ENCODE measurements at places on chromosomes 4 and X.
A peak's percentile ranks its signal among the peaks of the same experiment; 100 is the strongest.

- no peak for DNase-seq
Measured at GRCh38 chr4:23788027-23788426, 101.8 kb downstream of the PPARGC1A start.

GRCh38 chrX:49174723-49175122, 3.0 kb downstream of the PLP2 start:
- DNase-seq: no peak

GRCh38 chrX:46876901-46877300, 35.3 kb upstream of the JADE3 start:
- no peak for DNase-seq

GRCh38 chr4:151198748-151199147, 78.2 kb upstream of the PRSS48 start:
- no peak for DNase-seq

GRCh38 chr4:156472624-156473023, 499.0 kb downstream of the PDGFC start:
- DNase-seq: no peak

- DNase-seq: no peak
Measured at GRCh38 chrX:153774576-153775292, 6.1 kb upstream of the SRPK3 start.

- DNase-seq: no peak
Measured at GRCh38 chr4:101028886-101029285, 318.4 kb downstream of the PPP3CA start.

DNA sequence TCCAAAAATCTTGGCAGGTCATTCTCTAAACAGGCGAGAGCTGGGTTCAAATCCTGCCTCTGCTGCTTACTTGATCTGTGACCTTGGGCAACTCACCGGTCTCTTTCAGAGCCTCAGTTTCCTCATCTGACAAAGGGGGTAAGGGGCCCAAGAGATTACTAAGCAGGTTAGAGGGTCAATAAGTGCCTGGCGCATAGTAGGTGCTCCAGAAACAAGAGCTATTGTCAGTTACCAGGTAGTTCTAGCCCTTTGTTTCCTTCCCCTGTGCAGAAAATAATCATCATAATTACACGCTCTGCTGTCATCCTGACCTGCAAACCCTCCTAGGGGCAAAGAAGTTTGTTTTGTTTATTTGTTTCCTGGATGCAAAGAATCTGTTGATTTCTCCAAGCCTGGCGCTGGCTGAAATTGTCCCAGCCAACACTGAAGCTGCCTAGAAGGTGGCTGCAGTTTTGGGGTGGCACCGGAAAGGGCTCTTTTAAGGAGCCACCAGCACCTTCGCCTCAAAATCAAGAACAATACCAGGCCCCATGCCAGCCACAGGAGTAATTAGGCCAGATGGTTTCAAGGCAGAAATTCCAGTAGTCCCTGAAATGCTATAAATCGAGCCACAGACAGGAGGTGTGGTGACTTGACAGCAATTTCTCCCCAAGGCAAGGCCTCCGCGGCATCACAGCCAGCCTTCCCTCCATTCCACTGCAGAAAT, 10.2 kb upstream of the KIAA0232 start:
- no peak for DNase-seq

GRCh38 chrX:19639813-19640462, 124.6 kb upstream of the MAP3K15 start:
- DNase-seq: no peak

GRCh38 chrX:30141966-30142365, 73.4 kb upstream of the MAGEB2 start:
- DNase-seq: peak; percentile 0

- DNase-seq: no peak
Measured at GRCh38 chr4:88870428-88870827, 172.8 kb upstream of the NAP1L5 start.

- DNase-seq: no peak
Measured at GRCh38 chr4:114535725-114536124, 62.9 kb upstream of the UGT8 start.

DNA sequence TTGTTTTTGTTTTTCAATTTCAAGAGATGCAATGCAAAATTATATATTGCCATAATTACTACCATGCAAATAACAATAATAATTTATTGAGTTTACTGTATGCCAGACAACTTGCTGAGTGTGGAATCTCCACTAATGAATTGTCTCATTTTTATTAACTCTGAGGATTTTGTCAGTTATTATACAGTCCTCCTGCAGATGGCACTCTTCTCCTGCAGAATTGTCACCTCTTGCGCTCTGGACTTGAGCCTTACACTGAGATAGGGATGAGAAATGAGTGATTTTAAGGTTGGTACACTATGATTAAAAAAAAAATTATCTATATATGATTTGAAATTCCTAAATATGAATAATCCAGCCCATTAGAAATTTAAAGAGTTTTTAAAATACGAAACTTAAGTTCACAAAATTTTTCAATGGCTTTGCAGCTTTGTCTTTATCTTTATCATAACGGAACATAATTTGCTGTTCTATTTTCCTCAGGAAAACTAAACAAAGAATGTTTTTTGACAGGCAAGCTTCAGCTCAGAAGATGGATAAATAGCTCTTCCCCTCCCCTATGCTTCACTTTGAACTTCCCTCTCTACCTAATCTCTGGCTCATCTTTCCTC, 12.7 kb upstream of the PAQR3 start:
- DNase-seq: no peak

DNA sequence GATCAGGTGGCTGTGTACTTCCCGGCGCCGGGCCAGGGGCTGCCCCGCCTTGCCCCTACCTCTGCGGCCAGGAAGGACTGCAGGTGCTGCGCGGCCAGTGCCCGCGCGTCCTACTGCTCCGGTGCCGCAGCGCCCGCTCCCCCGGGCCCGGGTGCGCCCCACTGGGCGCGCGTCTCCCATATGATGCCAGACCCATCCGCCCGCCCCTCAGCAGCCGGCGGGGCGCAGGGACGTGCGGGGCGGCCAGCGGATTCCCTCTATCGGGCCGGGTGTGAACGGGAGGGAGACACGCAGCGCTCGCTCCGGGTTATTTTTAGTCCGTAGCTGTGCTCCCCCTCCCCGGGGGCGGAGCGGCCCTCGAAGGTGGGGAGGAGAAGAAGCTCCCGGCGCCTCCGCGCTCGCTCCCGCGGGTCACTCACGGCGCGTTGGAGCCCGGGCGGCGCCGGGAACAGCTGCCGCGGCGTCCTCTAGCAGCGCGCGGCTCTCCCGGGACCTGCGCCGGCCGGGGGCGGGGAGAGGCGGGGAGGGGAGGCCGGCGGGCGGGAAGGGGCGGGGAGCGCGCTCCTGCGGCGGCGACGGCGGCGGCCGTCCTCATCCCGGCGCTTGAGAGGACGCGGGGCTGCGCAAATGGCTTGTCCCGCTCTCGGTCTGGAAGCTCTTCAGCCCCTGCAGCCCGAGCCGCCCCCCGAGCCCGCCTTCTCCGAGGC, 103.6 kb downstream of the UCHL1 start:
- DNase-seq: no peak

GRCh38 chr4:16636912-16637630, 261.4 kb downstream of the LDB2 start:
- no peak for DNase-seq

GRCh38 chrX:50700921-50701320, 113.1 kb downstream of the SHROOM4 start:
- no peak for DNase-seq

DNA sequence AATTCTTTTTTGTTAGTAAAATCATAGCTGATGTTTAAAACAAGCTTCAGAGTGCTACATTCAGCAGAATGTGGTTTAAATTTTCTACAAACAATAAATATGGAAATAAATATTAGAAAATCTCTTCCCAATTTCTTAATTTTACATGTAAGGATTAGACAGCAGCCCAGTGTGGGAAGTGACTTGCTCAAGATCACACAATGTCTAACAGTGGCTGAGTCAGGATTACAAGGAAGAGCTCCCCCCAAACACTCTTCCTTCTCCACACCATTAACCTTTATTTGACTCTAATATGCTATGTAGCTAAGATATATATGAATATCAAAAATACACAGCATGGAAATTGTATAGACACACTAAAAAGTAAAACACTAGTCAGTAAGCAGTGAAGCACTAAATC, 59.5 kb downstream of the SLC10A7 start:
- DNase-seq: no peak

DNA sequence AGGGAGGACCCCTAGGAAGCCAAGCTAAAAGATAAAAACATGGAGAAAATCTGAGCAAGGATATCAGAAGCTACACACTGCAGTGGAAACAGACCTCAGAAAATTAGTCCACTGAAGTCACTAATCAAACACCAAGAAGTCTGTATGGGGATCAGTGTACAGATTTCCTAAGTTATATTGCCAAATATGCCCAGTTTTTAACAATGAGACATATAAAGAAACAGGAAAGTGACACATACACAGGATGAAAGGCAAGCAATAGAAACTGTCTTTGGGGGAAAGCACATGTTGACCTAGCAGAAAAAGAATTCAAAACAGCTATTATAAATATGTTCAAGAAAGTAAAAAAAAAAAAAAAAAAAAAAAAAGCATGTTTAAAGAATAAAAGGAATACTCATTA, 153.7 kb downstream of the PPP4R3C start:
- DNase-seq: no peak

GRCh38 chrX:38089173-38089982, 83.0 kb downstream of the SYTL5 start:
- DNase-seq: no peak

DNA sequence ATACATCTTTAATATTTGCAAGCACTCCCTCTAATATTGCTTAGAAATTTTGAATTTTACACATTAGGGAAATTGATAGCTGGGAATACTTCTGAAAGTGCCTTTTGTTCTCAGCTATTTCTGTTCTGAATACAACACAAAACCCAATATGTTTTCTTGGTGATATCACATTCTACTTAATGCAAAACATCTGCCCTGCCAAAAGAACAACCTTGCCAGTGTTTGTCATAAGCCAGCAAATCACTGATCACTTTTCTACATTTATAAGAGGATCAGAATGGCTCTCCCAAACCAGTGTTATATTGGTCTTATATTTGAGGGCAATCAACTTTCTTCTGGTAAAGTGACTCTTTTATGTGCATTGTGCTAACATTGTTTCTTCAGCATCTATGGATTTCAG, 126.8 kb upstream of the APOOL start:
- no peak for DNase-seq

GRCh38 chr4:146291313-146291712, 77.0 kb downstream of the REELD1 start:
- DNase-seq: no peak

- no peak for DNase-seq
Measured at GRCh38 chrX:1424147-1424851, 28.4 kb downstream of the ASMTL start.

DNA sequence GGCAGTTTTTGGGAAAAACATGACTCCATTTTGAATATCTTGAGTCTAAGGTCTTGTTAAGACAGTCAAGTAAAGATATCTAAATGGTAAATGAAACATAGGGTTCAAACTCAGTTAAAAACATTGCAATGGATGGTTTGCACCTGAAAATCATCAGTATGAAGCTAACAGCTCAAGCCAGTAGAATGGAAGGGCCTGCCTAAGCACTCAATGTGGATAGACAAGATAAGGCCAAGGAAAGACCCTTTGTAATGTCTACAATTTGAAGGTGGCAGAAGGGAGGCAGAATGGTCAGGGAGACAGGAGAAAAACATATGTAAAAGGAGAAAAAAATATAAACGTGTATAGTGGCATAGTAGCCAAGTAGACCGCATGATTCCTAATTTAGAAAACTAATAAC, 78.2 kb downstream of the REELD1 start:
- DNase-seq: no peak

DNA sequence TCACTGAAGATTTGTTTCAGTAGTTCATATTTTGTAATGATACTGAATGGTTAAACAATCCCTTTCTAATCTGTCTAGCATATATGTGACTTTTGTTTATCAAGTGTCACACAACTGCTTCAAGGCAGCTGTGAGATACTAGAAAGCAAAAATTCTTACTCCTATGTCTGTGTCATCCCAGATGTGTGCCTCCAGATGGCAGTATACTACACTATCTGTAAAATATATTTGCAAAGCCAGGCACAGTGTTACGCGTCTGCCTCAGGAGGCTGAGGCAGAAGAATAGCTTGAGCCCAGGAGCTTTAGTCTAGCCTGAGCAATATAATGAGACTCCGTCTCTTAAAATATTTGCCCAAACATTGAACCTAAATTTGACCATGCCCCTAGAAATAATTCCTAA, 4.0 kb downstream of the NUDT10 start:
- DNase-seq: peak; percentile 15

DNA sequence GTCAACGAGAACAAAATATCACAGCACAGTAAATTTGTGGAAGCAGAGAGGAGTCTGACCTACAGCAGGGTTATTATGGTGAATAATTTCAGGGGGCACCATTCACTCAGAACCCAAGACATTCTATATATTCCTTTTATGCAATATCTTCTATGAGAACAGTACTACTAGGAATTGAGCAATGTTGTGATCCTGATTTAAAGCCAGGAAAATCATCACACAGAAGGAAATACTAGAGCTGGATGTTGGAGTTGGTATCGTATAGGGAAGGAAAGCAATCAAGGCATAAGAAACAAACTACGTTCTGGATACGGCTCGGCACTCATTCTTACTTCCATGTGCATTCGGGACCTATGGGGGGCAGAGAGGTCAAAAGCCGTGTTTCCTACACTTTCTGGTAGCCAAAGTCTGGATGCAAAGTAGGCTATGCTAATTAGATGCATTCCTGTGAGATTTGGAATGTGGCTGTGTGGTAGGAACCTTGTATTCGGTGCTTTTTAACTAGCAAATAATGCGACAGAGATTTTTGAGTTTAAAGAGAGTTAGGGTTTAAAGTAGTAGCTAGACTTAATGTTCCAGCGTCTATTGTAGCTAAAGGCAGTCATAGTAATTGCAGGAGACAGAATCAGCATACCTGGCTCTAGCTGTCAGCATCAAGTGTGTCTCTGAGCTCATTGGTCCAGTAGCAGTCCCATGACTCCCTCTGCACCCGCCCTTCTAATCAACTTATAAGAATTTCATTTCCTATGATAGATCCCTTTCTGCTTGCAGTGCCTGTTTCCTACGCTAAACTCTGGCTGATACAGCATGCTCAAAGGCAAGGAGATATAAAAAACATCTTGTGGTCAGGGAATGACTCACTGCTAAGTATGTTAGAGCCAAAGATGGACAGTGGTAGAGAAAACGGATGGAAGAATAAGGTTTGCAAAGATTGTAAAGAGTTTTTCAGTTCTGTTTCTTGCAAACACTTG, 43.3 kb upstream of the PDGFC start:
- DNase-seq: no peak

- DNase-seq: no peak
Measured at GRCh38 chr4:137029026-137029425, 503.3 kb downstream of the PCDH18 start.

- no peak for DNase-seq
Measured at GRCh38 chr4:47510506-47511143, 25.6 kb downstream of the ATP10D start.

- no peak for DNase-seq
Measured at GRCh38 chr4:174377613-174378012, 93.9 kb downstream of the CEP44 start.

GRCh38 chr4:183920512-183920911, 15.4 kb downstream of the STOX2 start:
- no peak for DNase-seq

DNA sequence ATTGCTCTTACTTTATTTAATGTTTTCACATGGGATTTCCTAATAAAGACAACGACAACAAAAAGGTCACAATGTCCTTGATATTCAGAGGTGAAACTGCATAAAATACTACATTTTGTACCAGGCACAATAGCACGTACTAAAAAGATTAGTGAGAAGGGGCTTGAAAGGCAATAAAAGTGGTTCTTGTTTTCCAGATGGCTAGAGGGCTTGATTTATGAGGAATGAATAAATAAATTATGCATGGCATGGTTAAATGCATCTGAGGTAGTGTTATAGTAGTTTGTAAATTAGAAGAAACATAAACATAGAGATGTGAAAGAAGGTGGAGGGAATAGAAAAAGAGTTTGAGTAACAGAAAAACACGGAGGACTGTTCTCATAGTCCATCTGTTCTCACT, 123.4 kb downstream of the CLCN5 start:
- DNase-seq: no peak
